ENCODE measurements at places on chromosomes 1 and 21.
A peak's percentile ranks its signal among the peaks of the same experiment; 100 is the strongest.

- DNase-seq: no peak
Observed at GRCh38 chr1:157438613-157439012, 113.7 kb downstream of the FCRL5 start.

GRCh38 chr1:175150596-175151319 lies 41.8 kb downstream of the KIAA0040 start:
- DNase-seq: peak; percentile 37

GRCh38 chr21:34734696-34735095 lies 65.9 kb downstream of the CLIC6 start:
- DNase-seq: no peak

DNA sequence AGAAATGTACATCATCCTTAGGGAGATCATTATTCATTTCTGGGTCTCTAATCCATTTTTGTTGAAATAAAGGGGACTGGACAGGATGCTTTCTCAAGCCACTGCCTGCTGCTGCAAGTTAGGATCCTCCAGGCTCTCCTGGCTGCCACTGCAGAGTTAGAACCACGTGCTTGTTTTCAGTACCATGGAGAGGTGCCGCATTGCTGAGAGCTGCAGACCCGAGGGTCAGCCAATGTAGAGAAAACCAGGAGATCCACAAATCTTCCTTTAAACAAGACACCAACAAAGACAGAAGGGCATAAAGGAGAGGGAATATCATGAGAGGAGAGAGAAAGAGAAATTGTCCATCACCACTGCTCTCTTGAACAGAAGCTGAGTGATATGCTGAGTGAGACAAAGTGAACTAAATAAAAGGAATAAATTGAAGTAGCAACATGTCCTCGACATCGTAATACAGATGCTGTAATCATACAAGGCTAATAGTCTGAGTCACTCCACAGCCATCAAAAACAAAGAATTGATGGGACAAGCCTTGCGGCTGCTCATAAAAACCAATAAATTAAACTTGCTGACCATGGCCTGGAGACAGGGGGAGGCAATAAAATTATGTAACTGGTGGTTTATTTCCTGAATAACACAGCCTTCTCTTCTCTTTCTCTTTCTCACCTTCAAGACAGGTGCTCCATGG lies 255.7 kb downstream of the OMA1 start:
- DNase-seq: no peak

- peak; percentile 67 for DNase-seq
Observed at GRCh38 chr1:179754041-179754624, 11.0 kb downstream of the FAM163A start.

DNA sequence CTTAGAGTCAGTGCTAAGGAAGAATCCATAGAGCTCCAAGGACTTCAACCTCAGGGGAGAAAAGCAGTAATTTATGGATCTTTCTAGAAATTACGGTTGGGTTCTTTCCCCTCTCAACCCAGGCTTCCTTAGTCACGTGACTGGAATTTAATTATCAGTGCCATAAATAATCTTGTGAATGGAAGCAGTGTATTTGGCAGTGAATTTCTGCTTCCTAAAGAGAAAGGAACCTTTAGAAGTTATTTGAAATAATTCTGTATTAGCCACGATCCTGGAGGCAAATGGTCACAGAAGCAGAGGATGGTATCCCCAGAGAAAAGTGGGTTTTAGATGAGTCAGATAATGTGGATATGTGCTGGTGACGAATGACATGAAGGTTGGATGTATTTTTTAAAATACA lies 89.6 kb downstream of the NFIA start:
- no peak for DNase-seq

- no peak for DNase-seq
Observed at GRCh38 chr1:193366764-193367507, 180.5 kb upstream of the B3GALT2 start.

DNA sequence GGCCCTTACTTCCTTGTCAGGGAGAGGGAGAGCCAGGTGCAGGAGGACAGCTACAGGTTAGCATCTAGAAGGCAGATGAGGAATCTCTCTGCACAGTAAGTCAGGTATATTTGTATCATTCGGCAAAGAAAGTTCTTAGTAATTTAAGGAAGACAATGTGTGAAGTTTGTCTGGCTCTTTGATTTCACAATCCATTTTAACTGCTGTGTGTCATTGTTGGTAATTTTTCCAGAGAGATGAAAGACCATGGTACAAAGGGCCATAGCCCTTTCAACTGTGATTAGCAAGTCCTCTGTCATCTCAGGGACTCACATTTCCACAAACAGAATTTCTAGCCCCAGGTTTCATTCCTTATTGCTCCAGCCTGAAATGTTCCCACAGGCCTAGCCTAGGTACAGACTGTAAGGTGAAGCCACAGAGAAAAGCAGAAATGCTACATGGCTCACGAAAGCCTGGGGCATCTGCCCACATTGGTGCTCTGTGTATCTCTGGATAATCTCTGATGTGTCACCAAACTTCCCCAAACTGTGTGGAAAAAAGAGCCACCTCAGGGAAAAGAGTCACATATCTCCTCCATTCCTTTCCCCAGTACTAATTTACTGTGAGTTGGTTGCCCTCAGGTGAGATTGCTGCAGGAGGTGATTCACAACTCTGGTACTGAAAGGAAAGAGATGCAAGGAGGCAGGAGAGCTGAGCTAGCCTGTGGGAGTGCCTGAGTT lies 70.6 kb downstream of the SYT6 start:
- no peak for DNase-seq

- DNase-seq: no peak
Observed at GRCh38 chr1:3836421-3836820, 20.6 kb downstream of the CEP104 start.

DNA sequence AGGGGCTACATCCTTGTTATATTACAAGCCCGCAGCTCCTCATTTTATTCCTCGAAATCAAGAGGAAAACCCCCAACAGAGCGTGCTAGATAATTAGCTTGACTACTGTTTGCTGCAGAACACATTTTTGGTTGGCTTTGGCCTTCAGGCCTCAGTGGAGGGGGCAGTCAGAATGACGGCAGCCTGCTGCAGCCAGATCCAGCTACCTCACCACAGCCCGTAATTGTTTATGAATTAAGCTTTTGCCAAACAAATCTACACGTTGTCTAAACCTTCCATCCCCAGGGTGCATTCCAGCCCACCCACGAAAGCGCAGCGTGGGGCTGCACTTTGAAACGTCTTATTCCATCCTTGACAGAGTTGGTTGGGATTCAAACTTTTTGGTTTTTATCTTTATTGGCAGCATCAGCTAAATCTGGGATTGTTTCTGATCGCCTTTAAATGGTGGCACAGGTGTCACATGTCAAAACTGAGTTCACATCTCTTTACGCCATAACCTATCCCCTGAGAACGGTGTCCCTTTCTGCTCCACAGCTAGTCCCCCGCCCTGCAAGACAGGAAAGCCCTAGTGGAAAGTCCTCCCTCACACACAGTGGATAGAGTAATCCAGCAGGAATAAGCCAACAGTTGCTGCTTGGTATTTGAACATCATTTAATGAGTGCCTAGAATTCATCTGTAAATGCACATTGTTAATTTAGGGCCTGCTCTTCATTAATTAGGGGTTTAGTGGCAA lies 195.5 kb downstream of the LMO4 start:
- DNase-seq: no peak

GRCh38 chr1:106603616-106604015 lies 452.9 kb upstream of the PRMT6 start:
- DNase-seq: no peak

- no peak for DNase-seq
Observed at GRCh38 chr1:238592621-238593020, 701.9 kb upstream of the ZP4 start.

DNA sequence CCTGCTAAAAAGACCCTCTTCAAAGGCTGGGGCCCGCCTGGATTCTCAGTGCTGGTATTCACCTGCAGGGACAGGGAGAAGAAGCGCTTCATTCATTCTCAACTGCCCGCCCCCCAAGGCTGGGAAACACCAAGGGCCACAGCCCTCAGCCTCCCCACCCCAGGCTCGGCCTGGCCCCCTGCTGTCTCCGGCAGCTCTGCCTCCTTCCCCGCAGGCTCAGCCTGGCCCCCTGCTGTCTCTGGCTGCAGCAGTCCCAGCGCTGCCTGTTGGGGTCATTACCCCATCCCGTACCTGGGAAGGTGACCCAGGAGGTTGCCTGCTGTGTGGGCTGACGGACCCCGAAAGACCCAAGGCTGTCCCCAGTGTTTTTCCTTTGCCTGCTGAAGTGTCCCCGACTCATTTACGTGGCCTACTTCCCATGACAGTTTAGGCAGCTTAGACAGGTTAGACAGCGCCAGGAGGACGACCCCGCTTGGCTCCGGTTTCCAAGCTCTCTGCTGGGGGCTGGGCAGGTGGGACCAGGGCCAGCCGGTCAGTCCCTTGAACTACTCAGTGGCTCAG lies 22.9 kb upstream of the CLSTN1 start:
- DNase-seq: no peak

DNA sequence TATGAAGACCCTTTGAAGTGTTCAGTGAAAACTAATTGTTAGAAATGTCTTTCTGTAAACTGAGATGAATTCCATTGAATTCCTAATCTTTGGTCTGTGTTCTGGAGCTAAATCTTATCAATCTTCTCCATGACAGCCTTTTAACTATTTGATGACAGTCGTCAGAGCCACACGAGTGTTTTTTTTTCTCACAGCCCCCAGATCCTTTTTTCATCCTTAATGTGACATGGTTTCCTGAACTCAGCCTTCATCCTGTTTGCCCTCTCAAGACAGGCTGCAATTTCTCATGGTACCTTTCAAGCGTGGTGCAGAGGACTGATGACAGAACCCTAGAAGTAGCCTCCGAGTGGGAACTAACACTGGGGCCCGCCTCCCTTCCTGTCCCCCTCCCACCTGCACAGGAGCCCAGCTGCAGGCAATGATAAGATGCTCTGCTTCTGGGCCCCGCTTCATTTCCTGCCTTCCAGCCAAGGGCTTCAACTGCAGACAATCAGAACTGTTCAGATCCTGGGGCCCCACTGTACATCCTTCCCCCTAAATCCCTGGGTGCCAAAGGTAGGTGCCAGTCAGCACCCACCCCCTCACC lies 114.6 kb upstream of the VAV3 start:
- DNase-seq: no peak

- DNase-seq: peak; percentile 56
Observed at GRCh38 chr1:67722292-67722944, 37.4 kb downstream of the GADD45A start.

DNA sequence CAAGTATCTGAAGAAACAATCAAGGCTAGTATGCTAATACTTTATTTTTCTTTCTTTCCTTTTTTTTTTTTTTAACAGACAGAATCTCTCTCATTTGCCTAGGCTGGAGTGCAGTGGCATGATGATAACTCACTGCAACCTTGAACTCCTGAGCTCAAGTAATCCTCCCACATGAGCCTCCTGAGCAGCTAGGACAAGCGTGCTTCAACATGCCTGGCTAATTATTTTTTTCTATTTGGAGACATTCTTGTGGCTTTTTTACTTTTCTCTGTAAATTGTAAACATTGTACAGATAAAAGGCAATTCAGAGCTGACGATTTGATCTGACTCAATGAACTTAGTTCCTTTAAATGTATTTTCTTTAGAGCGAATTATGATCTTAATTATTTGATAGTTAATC lies 41.4 kb downstream of the CCDC18 start:
- no peak for DNase-seq

DNA sequence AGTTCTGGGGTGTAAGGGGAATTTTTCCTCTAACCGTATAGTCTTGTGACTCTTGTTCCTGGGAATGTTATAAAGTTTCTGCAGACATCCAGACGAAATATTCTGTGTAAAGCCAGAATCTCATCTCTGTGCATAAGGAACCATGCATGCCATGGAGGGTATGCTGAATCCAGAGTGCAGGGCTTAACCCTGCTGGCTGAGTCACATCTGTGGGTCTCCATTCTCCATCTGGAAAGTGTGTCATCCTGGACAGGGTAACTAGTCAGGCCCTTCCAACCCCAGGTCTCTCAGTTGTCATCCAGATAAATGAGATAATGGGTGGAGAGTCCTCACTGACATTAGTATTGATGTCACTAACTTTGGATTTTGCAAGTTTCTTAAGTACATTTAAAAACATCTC lies 48.8 kb downstream of the ATP5PO start:
- DNase-seq: peak; percentile 86

GRCh38 chr1:13737398-13737797 lies 37.4 kb downstream of the PRDM2 start:
- DNase-seq: no peak

DNA sequence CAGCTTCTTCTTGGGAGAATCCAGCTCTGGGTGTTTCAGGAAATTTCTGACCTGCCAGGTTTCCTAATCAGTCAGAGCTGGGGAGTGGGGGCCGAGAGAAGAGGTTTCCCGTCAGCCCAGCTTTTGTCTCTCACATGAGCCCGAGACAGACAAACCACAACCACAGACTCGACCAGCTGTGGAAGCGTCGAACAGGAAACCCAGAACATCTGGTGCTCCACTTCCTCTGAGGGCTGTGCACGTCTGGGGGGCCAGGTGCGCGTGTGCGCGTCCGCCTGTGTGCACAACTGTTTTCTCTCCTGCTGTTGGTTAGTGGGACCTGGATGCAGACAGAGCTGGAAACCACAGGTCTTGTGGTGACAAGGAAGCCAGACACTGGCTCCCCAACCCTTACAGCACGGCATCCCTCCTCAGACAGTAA lies 113.0 kb upstream of the SLC25A33 start:
- no peak for DNase-seq

GRCh38 chr1:183645531-183645930 lies 7.6 kb downstream of the APOBEC4 start:
- DNase-seq: no peak

DNA sequence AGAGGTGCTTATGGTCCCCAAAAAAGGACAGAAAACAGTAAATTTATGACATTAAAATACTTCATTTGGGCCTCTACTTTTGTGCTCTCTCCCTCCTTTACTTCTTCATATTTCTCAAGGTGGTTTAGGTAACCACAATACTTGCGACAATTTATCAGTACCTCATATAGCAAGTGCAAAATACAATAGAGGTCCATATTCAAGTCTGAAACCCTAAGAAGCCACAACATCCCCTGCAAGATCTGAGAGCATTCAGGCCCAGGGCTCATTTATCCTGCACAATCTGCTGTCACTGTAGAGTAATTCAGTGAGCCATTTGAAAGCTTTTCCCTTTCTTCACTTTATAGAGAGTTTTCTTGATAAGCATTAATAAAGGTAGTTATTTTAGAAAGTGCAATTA lies 24.2 kb upstream of the ATP6V1G3 start:
- DNase-seq: no peak

DNA sequence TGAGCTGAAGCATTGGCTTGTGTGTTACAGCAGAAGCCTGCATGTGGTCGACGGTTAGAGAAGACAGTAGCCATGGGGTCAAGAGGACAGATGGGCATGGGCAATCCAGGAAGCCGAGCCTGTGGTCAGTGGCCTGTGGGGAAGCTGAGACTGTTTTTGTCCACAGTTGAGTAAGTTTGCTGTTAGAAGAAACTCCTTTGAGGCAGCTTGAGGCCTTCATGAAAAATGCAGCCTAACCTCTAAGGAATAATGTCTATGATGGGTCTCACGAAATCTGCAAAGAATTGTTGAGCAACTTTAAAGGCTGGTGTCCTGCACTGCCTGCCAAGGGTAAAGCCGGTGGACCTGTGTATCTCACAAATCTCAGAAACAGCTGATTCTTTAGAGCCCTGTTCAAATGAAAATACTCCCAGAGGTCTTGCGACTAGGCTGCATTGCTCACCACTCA lies 322.4 kb downstream of the SETD4 start:
- no peak for DNase-seq

All from foreskin fibroblast (primary cell).